Naive thymus-derived CD8-positive, alpha-beta T cell (primary cell): ENCODE measurements at places on chromosomes 7 and 10. TPM values are rescaled to one million over a fixed set of nuclear protein-coding genes. Genes with fewer than 3 reads are reported as not detected.

AS3MT gene
- total RNA-seq = 1.8 TPM

CALML5 gene
- total RNA-seq = not detected

OR2A42 gene
- not detected for total RNA-seq

GPC2 gene
- total RNA-seq = 39.0 TPM

FAM237B gene
- total RNA-seq = not detected

PRLHR gene
- total RNA-seq = not detected

OGDHL gene
- not detected for total RNA-seq

RNF133 gene
- total RNA-seq = not detected

SPDYE8 gene
- not detected for total RNA-seq

GIMAP4 gene
- 381 TPM for total RNA-seq

RBM48 gene
- total RNA-seq = 41.7 TPM

PON3 gene
- not detected for total RNA-seq

ZNF22 gene
- total RNA-seq = 47.0 TPM

GRIFIN gene
- not detected for total RNA-seq

LLCFC1 gene
- not detected for total RNA-seq

H2BK1 gene
- 2.6 TPM for total RNA-seq

CAV2 gene
- total RNA-seq = not detected

LOXL4 gene
- total RNA-seq = not detected
